Small intestine (tissue), 16 donors: ENCODE measurements at places on chromosomes 6 and 20.

- H3K4me1 ChIP-seq, result no peaks in the 10 kb centered on the region
- no peak overlapping the region for H3K27ac ChIP-seq
- DNase-seq, result no peak
- H3K36me3 ChIP-seq, result no peaks in the 10 kb centered on the region
- H3K27me3 ChIP-seq, result no peaks in the 10 kb centered on the region
These were observed 149.7 kb upstream of the GGTLC1 start for GRCh38 chr20:24138196-24138857.

GRCh38 chr6:167930295-167930694, 67.2 kb upstream of the KIF25 start:
- no peak overlapping the region for H3K27ac ChIP-seq
- H3K4me1 ChIP-seq, result no peaks in the 10 kb centered on the region
- no peak for DNase-seq
- H3K4me3 ChIP-seq, result no peak overlapping the region
- H3K27me3 ChIP-seq, result no peaks in the 10 kb centered on the region

GRCh38 chr20:15297059-15297875, 959.9 kb upstream of the FLRT3 start:
- no peak overlapping the region for H3K4me3 ChIP-seq
- H3K27ac ChIP-seq, result no peak overlapping the region
- no peaks in the 10 kb centered on the region for H3K27me3 ChIP-seq
- no peaks in the 10 kb centered on the region for H3K36me3 ChIP-seq

GRCh38 chr6:140921366-140922226, 1211.1 kb upstream of the GJE1 start:
- no peak overlapping the region for H3K27ac ChIP-seq
- H3K27me3 ChIP-seq, result no peaks in the 10 kb centered on the region
- peak; percentile 72 for DNase-seq
- H3K4me1 ChIP-seq, result no peaks in the 10 kb centered on the region
- no peak overlapping the region for H3K4me3 ChIP-seq
